Upper lobe of left lung (tissue), 6 donors: ENCODE measurements at places on chromosomes 7 and 10.
A peak's percentile ranks its signal among the peaks of the same experiment; 100 is the strongest.

GRCh38 chr10:13056456-13057077 lies 43.4 kb upstream of the OPTN start:
- H3K27ac ChIP-seq, result no peak overlapping the region
- H3K36me3 ChIP-seq, result no peaks in the 10 kb centered on the region
- H3K4me3 ChIP-seq, result no peak overlapping the region
- no peaks in the 10 kb centered on the region for H3K4me1 ChIP-seq

DNA sequence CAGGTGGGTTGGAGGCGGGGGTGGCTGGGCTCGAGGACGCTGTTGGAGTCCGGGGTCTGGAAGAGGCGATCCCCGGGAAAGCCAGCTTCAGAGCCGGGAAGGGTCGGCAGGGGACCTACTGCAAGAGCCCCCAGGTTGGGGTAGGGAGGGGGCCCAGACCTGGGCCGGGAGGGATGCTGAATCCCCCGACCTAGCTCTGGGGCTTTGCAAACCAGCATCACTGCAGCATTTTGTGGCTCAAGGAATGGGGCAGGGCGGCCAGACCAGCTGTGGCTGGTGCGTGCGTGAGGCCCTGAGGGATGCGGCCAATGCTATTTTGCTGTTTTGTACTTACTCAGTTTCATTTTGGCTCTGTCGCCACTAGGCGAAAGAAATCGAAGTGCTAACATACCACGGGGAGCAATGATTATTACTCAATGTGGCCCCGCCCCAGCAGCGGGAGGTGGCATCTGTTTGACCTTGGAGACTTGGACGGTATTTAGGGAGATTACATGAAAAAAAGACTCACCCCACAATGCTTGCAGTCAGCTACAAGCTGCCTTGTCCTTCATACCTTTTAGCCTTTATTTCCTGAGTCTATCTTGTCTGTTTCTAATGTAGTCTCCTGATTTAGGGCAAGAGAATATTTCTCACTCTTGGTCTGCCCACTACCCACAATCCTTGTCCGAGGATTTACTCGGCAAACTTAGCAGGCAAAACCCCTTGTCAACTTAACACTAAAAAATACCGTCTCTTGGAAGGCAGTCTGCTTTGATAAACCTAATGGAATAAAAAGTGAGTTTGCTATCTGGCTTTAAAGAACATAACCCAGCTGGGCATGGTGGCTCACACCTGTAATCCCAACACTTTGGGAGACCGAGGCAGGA lies 16.2 kb downstream of the HSPB1 start:
- H3K27ac ChIP-seq, result peak overlapping the region; percentile 93
- H3K27me3 ChIP-seq, result no peaks in the 10 kb centered on the region
- H3K4me1 ChIP-seq, result peaks cover 7% of the 10 kb centered on the region
- H3K4me3 ChIP-seq, result peak overlapping the region; percentile 81
- DNase-seq, result peak; percentile 78

DNA sequence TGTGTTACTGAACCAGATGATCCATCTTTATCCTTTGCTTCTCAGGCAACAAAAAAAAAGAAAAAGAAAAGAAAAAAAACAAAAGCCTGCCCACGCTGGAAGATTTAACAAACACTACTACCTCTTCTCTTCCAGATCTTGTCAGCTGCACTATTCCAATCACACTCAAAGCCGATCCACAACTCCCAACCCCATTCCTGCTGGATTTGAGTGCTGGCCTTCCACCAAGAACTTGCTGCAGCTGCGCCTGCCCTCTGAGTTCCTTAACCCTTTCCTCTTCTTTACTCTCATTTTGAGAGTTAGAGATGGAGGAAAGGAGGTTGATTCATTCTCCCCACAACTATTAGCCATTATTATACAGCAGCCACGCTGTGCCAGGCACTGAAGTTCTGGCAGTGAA lies 16.0 kb upstream of the ITGA8 start:
- DNase-seq, result no peak
- no peak overlapping the region for H3K4me3 ChIP-seq
- H3K36me3 ChIP-seq, result no peaks in the 10 kb centered on the region
- H3K4me1 ChIP-seq, result no peaks in the 10 kb centered on the region

- H3K4me1 ChIP-seq, result no peaks in the 10 kb centered on the region
- no peaks in the 10 kb centered on the region for H3K36me3 ChIP-seq
- no peak overlapping the region for H3K4me3 ChIP-seq
- DNase-seq, result peak; percentile 32
These were observed 421.4 kb downstream of the SDK1 start for GRCh38 chr7:3722396-3722922.

GRCh38 chr7:98836811-98837629 lies 32.8 kb downstream of the TMEM130 start:
- H3K4me3 ChIP-seq, result no peak overlapping the region
- H3K27ac ChIP-seq, result no peak overlapping the region
- H3K36me3 ChIP-seq, result no peaks in the 10 kb centered on the region
- DNase-seq, result no peak
- H3K4me1 ChIP-seq, result no peaks in the 10 kb centered on the region
- H3K27me3 ChIP-seq, result no peaks in the 10 kb centered on the region

- H3K27me3 ChIP-seq, result no peaks in the 10 kb centered on the region
- H3K36me3 ChIP-seq, result no peaks in the 10 kb centered on the region
- DNase-seq, result no peak
- H3K27ac ChIP-seq, result no peak overlapping the region
These were observed 13.3 kb downstream of the DIP2C start for GRCh38 chr10:676178-676577.
